ENCODE measurements at places on chromosomes 1 and 21. TPM values are rescaled to one million over a fixed set of nuclear protein-coding genes. Genes with fewer than 3 reads are reported as not detected.

The AGMAT gene
- total RNA-seq = 0.33 TPM

The GPA33 gene
- total RNA-seq = 0.16 TPM

The TSPEAR gene
- total RNA-seq = not detected

The APH1A gene
- total RNA-seq = 104 TPM

The PODN gene
- total RNA-seq = 83.1 TPM

The AXDND1 gene
- 0.98 TPM for total RNA-seq

The PKLR gene
- not detected for total RNA-seq

DNA sequence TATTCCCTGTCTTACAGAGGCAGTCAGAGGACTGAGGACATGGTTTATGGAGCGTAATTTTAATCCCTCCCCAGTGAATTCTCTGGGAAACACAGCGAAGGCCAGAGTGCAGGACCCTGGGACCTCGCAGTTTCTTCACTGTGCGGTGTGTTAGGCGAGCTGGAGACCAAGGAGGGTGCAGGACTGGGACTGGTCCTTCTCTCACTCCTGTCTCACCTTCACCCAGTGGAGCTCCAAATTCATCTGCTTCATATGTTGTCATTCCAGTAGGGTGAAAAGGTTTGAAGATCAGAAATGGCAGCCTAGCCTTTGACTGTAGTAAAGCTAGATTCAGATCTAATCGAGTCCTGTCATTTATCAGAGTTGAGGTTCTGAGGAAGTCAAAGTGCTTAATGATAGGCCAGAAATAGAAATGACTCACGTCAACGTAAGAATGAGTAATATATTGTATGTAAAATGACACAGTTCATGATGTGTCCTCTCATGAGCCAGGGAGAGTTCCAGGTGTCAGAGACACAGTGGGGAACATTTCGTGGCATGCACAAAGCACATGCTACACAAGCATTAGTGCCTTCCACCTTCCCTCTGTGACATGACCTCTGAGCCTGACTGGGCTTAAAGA is 647.5 kb downstream of the SMYD3 start:
- no peak for DNase-seq

DNA sequence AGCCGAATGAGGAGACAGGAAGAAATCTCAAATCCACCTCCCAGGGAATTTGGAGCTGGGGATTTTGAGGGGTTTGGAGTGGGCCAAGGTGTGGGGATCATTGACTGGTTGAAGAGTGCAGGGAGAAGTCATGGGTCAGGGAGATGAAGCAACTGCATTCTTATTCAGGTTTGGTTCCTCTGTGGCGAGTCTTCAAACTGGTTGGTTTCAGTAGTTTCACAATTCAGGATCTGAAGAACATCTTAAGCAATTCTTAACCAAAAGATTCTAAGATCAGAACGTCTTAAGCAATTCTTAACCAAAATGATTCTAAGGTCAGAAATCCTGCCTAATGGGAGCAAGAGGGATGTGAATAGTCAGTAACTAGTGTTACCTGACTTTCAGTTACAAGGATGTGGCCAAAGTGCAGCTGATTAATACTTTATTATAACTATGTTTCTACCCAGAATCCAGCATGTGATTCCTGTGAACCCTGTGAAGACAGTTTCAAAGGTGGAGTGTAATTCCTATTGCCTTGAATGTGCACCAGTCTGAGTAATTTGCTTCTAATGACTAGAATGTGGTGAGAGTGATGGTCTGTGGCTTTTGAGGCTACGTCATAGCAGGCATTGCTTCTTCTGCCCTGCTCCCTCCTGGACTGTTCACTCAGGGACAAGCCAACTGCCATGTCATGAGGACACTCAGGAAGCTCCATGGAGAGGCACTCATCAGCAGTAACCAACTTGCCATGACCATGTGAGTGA is 61.2 kb downstream of the OLFML3 start:
- no peak for DNase-seq

DNA sequence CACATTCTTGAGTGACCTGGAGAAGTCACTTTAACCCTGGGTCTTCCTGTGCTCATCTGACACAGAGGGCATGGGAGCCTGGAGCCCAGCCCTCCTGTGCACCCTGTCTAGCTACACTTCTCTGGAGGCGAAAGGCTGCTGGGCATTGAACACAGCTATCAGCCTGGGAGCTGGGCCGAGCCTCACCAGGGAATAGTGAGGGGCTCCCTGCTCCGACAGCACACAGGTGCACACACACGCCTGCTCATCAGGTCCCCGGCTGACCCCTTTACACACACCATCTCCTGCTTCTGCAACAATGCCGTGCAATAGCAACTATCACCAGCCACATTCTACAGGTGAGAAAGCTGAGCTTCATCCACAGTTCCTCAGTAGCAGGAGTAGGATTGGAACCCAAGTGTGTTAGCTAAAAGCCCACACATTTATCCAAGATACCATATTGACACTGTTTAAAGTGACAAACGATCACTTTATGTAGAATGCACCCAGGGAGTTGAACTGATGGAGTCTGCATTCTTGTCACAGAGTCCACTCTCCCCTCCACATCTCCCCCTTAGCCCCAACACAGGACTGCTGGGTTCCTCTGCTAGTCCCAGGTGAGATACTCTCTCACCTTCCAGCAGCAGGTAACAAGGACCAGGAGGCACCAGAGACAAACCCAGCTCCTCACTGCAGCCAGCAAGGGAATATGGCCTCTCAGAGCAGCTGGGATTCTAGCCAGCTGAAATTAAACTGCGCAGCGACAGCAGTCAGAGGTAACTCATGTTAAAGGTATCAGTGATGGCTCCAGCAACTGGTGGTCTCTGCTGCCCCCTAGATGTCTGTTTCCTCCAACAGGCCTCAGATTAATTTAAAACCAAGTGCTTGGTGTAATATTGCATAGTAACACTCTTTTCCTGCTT is 18.3 kb upstream of the CAPN8 start:
- peak; percentile 63 for DNase-seq

GRCh38 chr1:38715415-38715814 is 144.2 kb downstream of the RRAGC start:
- no peak for DNase-seq

GRCh38 chr1:89519779-89520358 is 4.8 kb upstream of the LRRC8B start:
- DNase-seq = no peak

- DNase-seq = peak; percentile 60
Measured at GRCh38 chr1:8373581-8374241, 55.8 kb downstream of the SLC45A1 start.

DNA sequence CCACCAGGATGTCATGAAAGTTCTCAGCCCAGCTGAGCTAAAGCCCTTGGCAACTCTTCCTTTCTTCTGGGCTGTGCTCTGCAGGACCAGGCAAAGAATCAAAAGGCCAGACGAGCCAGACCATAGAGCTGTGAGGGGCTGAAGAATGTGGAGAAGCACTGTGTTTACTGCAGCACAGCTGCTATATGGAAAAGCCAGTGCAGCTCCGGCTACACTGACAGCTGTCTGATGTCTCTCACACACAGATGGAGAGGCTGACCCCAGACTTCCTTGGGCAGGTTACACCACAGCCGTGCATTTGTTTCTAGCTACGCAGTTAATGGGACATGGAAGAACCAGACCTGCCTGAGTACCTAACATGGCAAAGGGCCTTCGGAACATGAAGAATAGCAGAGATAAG is 40.3 kb downstream of the CD247 start:
- no peak for DNase-seq

DNA sequence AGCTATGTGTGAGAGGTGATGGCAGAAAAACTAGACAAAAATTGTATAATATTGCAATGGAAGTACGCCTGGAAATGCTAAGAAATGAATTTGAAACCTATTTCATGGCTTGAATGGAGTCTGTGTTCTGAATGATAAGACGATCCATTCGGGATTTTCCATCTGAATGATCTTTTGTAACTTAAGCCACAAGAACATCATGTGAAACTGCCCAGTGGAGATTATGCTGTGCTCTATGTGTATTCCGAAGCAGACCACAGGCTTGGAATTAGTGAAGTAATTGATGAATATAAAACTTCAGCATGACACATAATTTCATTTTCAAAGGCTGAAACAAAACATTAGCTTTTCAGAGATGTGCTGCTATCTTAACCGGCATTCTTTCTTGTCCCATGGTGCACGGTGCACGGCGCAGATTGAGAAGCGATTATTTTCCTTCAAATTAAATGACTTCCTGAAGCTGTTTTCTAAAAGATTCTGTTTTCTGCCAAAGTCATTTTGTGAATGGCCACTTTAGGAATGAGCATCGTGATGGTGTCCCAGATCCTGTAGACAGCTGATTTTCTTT is 652.9 kb downstream of the PLA2G4A start:
- no peak for DNase-seq

DNA sequence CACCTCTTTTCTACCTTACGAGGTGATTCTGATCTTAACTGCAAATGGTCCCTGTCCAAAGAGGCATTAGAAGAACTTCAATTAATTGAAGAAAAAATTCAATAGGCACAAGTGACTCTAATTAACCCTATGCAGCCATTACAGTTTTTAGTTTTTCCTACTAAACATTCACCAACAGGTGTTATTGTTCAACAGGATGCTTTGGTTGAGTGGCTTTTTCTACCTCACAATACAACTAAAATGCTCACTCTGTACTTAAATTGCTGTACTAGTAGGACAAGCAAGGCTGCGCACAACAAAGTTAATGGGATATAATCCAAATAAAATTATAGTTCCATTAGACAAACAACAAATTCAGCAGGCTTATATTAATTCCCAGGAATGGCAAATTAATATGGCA is 11.6 kb upstream of the PM20D1 start:
- DNase-seq = no peak

GRCh38 chr1:94617134-94617805 is 75.7 kb upstream of the F3 start:
- no peak for DNase-seq

DNA sequence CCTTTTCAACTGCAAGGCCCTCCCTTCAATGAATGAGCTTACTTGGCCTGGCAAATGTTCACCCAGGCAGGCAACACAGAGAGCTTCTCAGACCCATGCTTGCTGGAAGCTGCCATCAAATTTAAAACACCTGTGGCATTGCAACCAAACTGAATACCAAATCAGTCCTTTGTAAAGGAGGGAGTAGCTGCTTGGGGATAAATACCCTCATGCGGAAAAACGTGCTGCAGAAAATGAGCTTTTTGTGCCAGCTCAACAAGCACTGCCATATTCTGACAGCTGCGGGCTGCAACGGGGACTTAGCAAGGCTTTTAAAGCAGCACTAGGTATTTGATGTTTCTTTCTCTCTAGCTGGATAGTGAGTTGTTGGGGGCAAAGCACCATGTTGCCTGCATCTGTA is 119.7 kb downstream of the PLPPR4 start:
- no peak for DNase-seq

GRCh38 chr1:236284291-236284721 is 2.5 kb upstream of the ERO1B start:
- DNase-seq = no peak

GRCh38 chr1:64472805-64473204 is 2.9 kb downstream of the CACHD1 start:
- no peak for DNase-seq

- DNase-seq = no peak
Measured at GRCh38 chr1:234686035-234686434, 76.1 kb upstream of the IRF2BP2 start.

GRCh38 chr1:201434266-201434665 is 12.7 kb upstream of the TNNI1 start:
- DNase-seq = no peak

DNA sequence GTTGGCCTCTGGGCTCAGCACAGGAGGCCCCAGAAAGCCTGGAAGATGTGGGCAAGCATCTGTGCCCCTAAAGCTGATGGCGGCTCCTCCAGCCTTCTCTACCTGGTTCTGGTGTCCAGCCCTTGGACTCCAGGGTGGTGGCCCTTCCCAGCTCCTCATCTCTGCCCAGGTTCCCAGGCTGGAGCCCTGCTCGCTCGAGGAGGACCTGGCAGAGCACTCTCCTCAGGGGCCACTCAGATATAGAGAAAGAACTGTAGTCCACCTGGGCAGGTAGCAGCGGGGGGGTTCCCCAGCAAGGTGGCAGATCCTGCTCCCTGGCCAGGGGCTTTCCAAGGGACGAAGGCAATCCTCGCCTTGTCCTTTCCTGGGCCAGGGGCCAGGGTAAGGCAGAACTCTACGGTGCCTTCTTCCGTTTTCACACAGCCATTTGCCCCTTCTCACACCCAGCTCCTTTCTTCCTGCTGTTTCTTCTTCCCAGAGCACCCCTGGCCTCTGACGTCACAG is 18.9 kb downstream of the WNT4 start:
- no peak for DNase-seq

DNA sequence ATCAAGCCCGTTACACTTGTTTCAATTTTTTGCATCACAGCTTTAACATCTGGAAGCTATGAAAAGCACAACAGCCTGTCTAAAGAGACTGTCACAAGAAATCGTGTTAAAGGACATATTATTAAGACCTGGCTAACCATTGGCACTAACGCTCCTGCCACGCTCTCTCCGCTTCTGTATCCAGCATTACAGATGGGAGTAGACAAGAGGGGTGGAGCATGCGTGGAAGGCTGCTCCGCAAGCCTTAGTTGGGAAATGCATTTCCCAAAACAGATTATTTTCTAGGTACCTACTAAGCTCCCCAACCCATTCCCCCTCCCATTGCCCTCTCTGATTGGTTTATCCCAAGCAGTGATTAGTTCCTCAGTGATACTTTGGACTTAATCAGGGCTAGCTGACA is 72.4 kb downstream of the NTNG1 start:
- DNase-seq = no peak

DNA sequence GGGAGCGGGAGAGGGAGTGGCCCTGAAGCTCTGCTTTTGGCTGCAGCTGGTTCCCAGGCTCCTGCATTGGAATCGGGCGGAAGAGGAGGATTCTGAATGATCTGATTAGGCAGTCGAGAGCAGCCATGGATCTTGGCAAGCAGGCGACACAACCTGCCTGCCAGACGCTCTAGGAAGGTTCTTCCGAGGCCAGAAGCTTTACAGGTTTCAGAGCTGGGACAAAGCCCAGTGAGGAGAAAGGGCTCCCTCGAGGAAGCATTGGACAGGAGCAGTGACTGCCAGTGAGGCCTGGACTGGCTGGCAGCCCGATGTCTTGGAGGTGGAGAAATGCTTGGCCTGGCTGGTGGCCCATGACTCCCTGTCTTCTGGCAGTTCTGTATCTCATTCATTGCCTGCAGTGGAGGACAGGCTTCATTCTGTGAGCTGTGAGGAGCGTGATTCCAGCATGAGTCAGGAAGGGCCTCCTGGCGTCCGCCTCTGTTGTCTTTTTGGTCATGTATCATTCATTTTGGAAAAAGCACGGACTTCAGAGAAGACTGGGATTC is 132.7 kb upstream of the IPO9 start:
- DNase-seq = peak; percentile 89

- no peak for DNase-seq
Measured at GRCh38 chr1:94160811-94161210, 39.9 kb upstream of the ABCA4 start.

- DNase-seq = no peak
Measured at GRCh38 chr1:55938376-55938850, 641.0 kb downstream of the PLPP3 start.

DNA sequence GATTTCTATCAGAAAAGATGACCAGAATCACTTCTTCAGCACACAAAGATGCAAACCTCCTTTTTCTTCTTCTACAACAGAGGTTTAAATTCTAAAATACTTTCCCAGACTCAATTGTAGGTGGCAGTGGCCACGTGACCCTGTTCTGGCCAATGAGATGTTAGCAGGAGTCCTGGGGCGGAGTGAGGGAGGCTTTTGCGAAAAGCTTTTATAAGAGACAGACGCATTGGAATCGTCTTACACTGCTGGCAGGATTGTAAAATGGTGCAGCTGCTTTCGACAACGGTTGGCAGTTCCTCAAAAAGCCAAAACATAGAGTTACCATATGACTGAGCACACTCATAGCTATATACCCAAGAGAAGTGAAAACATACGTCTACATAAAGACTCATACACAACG is 87.0 kb upstream of the MAGI3 start:
- no peak for DNase-seq

GRCh38 chr1:170030212-170030611 is 44.3 kb downstream of the KIFAP3 start:
- no peak for DNase-seq

GRCh38 chr1:216804111-216804510 is 80.9 kb upstream of the ESRRG start:
- no peak for DNase-seq

Measured in breast epithelium (tissue), 4 donors.